ENCODE measurements at places on chromosomes 12 and 14.

GRCh38 chr12:51346581-51346980, at the start of gene CELA1:
Gene CELA1, minus strand, starts transcription at chr12:51346679. Its CDS starts 41 bp downstream, at chr12:51346638.
- DNase-seq, result no peak

- no peak for DNase-seq
Observed at GRCh38 chr12:23628806-23629205, 320.7 kb downstream of the SOX5 start.

DNA sequence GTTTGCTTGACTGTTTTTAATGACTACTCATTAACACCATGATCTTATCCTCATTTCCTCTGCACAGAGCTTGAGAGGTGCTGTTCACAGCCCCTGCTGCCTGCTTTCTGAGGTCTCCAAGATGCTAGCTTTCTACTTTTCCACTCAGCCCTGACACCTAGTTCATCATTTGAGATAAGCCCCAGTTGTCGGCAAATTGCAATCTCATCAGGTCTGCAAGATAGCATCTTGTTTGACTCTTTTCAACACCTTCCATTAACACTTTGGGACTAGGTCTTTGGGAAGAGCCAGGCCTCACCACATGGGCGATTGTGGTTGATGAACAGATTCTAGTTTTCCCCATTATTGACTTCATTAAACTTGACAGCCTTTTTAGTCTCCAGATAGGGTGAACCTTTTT, 904.8 kb downstream of the DIO2 start:
- DNase-seq, result no peak

GRCh38 chr12:25421651-25422167, 131.4 kb downstream of the LMNTD1 start:
- no peak for DNase-seq

DNA sequence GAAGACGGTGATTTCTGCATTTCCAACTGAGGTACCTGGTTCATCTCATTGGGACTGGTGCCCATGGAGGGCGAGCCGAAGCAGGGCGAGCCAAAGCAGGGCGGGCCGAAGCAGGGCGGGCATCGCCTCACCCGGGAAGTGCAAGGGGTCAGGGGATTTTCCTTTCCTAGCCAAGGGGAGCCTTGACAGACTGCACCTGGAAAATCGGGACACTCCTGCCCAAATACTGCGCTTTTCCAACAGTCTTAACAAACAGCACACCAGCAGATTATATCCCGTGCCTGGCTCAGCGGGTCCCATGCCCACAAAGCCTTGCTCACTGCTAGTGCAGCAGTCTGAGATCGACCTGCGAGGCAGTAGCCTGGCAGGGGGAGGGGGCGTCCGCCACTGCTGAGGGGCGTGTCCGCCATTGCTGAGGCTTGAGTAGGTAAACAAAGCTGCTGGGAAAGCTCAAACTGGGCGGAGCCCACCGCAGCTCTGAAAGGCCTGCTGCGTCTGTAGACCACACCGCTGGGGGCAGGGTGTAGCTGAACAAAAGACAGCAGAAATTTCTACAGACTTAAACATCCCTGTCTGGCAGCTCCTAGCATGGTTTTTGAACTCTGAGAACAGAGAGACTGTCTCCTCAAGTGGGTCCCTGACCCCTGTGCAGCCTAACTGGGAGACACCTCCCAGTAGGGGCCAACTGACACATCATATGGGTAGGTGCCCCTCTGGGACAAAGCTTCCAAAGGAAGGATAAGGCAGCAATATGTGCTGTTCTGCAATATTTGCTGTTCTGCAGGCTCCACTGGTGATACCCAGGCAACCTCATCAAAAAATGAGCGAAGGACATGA, 77.2 kb downstream of the BAZ1A start:
- DNase-seq, result no peak

- no peak for DNase-seq
Observed at GRCh38 chr12:95349291-95349690, 124.7 kb upstream of the METAP2 start.

DNA sequence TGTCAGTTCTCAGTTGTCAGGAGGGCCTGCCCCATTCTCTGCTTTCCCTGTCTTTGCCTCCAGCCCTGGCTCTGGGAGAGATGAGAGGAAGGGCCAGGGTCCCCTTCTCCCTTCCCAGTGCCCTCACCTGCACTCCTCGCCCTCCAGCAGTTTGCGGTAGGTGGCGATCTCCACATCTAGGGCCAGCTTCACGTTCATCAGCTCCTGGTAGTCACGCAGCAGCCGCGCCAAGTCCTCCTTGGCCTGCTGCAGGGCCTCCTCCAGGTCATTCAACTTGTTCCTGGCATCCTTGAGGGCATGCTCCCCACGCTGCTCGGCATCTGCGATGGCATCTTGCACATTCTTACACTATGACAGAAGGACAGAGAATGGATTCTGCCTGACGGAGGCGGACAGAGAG, 5.4 kb downstream of the KRT2 start:
- no peak for DNase-seq

GRCh38 chr14:59022144-59022543, 166.3 kb upstream of the DAAM1 start:
- DNase-seq, result no peak

DNA sequence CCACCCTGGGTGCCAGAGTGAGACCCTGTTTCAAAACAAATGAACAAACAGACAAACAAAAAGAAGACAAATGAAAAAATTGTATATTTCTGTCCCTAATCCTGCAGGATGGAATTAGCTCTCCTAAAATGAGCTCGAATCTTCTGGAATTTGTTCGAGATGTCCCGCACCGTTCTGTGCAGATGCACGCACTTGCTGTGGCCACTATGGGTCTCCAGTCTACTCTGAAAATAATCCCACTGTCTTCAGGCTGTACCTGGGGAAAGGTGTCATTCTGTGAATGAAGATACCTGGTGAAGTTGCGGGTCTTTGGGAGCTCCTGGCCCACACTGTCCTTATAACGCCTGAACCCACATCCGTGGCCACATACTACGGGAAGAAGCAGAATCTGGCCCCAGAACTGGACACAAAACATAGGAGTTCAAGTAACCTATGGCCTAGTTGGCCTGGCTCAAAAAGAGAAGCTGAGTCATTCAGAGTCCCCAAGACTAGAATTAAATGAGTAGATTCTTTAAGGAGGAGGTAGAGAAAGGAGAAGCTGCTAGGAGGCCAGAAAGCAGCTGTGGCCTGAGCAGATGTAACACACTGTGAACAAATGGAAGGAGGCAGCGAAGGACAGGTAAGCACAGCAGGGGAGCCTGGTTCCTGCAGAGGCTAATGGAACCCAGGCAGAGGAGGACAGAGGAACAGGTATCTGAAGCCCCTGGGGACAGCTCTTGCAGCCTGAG, 108.6 kb downstream of the FOXN3 start:
- DNase-seq, result no peak

- DNase-seq, result no peak
Observed at GRCh38 chr12:38113991-38114390, 202.6 kb upstream of the ALG10B start.

DNA sequence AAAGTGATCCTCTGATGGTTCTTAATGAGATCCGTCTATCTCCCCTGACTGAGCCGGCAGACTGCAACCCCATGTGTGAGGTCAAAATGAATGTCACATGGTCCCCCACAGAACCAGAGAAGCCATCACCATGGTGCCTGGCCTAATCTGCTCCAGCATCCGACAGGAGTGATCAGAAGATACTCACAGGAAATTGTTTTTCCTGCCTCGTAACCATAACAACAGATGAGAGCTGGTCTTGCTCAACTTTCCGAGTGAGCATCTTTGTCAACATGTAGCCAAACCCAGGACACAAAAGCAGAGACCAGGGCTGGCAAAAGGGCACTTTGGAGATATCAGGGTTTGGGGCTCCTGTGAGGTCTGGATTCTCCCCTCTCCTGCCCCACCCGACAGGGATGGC, 72.1 kb upstream of the C14orf180 start:
- no peak for DNase-seq

DNA sequence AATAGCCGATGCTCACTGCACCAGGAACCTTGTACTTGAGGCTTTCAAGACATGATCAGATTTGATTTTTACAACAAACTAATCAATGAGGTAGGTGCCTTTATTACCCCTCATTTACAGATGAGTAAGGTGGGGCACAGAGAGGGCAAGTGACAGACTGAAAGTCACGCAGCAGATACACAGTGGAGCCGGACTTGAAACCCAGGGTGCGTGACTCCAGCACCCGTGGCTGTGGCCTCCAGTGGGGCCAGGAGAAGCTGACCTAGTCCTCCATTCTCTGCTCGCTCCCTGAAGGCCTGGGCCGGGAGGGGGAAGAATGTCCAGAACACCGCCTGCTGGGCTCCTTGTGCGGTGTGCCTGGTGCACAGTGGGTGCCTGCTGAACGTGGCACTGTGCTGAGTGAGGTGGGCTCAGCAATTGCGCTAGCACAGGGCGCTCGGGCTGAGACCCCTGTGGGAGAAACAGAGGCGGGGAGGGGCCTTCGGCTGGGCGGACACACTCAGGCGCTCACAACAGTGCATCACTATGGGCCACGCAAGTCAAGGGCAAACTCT, 125.2 kb downstream of the CALM1 start:
- no peak for DNase-seq

GRCh38 chr14:20836668-20837338, 34.2 kb upstream of the RNASE1 start:
- peak; percentile 46 for DNase-seq

GRCh38 chr12:94309373-94309772, 150.3 kb downstream of the CEP83 start:
- no peak for DNase-seq

- no peak for DNase-seq
Observed at GRCh38 chr12:45575823-45576475, 153.6 kb upstream of the ARID2 start.

GRCh38 chr14:95304342-95304741, 15.4 kb downstream of the CLMN start:
- DNase-seq, result no peak

GRCh38 chr14:63855281-63855680, 2.5 kb downstream of the SYNE2 start:
- peak; percentile 14 for DNase-seq

DNA sequence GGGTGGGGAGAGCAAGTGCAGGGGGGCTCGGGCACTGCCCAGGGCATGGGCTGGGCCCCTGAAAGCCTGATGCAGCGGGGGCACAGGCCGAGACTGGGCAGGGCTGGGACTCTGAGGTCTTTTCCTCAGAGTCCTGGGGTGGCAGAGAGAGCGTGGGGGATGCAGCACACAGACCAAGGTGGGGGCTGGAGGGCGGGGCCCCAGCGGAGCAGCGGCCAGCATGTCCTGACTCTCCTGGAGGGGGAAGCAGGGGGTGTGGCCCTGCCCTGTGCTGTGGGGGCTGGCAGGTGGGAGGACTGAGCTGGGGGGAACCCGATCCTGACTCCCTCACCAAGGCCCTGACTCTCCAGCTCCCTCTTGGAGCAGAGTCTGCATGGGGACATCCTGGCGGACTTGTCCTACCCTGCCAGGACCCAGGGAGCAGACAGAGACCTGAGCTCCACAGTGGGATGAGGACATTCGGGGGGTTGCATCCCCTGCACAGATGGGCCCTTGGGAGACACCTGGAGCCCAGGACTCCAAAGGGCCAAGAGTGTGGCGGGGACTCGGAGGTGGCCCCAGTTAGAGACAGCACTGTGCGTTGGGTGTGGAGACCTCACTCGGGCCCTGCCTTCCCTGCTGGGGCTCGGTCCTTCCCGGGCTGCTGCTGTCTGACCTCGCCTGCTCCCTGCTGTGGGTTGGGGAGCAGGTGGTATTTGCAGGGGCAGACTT, 326.1 kb downstream of the TMEM121 start:
- no peak for DNase-seq

Measured in cerebellar cortex (tissue), 1 donor.